ENCODE measurements at places on chromosomes 5 and 9.

- DNase-seq, result no peak
These were observed 390.4 kb downstream of the ARHGEF28 start for GRCh38 chr5:74016373-74016772.

- DNase-seq, result no peak
These were observed 440.7 kb downstream of the NFIB start for GRCh38 chr9:13873203-13873602.

DNA sequence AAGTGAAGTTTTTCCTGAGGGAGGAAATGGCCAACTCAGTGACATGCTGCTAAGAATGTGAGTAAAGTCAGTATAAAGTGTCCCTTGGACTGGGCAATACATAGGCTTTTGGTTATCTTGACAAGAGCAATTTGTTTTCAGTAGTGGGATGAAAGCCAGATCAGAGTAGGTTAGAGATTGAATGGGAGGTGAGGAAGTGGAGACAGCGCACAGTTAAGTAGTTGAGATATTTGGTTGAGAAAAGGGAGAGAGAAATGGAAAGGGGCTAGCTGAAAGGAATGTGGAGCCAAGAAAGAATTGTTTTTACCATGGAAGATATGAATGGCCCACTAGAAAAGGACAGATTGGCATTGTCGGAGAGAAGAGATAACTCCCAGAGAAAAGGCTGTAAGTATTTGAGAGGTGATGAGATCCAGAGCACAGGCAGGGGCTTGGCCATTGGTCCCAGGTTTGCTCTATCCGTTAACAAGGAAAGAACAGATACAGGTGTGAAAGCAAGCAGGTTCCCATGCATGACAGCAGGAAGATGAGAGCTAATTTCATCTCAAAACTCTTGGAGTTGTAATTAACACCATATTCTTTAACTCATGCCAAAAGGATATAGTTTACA, 392.0 kb downstream of the NR2F1-AS1 start:
- DNase-seq, result no peak

DNA sequence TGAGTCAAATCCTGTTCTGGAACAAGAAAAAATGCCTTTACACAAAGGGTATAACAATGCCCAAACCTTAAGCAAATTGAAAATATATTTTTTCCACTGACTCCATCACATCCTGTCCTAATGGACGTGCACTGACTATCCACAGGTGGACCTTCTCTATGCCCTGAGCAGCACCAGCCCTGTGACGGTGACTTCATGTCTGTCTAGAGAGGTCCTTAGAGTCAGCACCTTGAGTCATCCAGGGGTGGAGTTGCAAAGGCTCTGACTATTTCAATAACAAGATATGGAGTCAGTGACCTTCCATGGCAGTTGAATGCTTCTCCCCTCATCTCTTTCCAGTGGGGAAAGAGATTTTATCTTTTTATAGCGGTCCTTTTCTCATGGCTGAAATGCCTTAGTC, 78.0 kb downstream of the YIPF5 start:
- no peak for DNase-seq

GRCh38 chr9:34072868-34073590, 24.3 kb upstream of the UBAP2 start:
- peak; percentile 81 for DNase-seq

DNA sequence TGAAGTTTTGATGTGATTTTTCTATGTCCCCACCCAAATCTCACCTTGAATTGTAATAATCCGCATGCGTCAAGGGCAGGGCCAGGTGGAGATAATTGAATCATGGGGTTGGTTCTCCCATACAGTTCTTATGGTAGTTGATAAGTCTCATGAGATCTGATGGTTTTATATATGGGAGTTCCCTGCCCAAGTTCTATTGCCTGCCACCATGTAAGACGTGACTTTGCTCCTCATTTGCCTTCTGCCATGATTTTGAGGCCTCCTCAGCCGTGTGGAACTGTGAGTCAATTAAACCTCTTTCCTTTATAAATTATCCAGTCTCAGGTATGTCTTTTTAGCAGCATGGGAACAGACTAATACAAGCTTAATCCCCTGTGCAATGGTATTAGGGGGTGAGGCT, 25.5 kb upstream of the RAI14 start:
- DNase-seq, result no peak

GRCh38 chr5:4058899-4059298, 463.3 kb downstream of the IRX1 start:
- DNase-seq, result no peak

GRCh38 chr9:137705906-137706305, 87.1 kb downstream of the EHMT1 start:
- peak; percentile 6 for DNase-seq

DNA sequence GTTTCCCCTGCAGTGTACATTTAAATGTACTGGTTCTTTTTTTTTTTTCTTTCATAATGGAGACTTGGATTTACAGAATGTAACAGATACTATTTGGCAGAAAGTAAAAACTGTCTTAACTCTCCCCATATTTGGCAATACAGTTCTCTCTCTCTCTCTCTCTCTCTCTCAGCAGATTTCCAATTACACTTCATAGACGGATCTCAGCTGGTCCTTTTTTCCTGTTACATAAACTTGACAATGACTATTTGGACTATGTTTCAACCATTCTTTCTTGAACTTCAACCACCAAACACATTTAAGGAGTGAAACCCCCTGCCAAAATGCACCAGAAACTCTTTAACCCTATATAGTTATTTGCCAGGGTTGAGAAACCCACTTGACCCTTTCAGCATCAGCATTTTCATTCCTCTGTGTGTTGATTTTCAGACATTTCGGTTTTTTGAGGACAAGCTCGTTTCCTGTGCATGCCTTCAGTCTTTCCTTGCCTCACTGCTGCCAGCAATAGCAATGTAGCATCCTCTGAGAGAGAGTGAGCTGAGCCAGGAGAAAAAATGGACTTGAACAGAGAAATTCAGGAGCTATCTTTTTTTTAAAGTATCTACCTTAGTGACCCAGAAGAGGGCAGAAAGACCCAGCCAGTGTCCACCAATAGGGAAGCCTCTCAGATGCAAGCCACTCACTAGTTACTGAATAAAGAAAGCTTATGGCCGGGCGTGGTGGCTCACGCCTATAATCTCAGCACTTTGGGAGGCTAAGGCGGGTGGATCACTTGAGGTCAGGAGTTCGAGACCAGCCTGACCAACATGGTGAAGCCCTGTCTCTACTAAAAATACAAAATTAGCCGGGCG, 26.0 kb upstream of the GNA14 start:
- DNase-seq, result no peak

Measured in GM03348 (cell line).